CD8-positive, alpha-beta memory T cell (primary cell): ENCODE measurements at places on chromosomes 11 and 22. TPM values are rescaled to one million over a fixed set of nuclear protein-coding genes. Genes with fewer than 3 reads are reported as not detected.
A peak's percentile ranks its signal among the peaks of the same experiment; 100 is the strongest.

DNA sequence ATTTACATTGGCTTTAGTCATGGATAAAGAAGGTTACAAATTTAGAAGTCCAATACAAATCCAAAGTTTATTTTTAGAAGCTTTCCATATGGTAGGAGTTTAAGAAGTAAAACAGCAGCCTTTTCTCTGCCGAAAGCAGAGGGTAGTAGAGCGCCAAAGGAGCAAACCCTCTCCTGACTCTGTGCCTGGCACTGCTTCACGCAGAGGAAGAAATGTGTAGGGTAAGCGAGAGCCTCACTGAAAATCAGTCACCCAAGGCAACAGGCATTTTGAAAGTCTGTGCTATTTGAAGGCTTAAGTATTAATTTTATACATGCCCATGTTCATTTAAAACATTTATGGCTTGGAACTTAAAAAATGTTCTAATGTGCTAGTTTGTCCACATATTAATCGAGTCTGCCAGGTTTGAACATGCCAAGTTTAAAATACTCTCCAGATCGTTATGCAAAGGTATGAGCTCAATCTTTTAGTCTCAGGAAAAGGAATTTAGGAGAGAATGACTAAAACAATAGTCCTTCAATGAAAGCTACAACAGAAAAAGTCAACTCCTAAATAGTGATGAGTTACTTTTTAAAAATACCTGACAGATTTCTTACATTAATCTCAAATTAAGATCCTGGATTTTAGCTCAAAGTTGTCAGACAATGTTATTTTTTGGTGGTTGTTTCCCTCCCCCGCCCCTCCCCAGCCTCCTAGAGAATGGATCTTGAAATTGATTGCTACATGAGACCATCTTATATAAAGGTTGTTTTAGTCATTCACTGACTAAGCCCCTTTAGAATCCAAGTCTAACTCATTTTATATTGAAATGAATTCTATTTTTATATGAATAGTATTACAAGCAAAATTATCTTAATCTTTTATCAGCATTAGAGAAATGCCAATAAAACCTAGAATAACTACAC is 38.7 kb downstream of the MRTFA start:
- no peaks in the 10 kb centered on the region for H3K4me1 ChIP-seq
- no peaks in the 10 kb centered on the region for H3K36me3 ChIP-seq
- no peak for DNase-seq
- no peak overlapping the region for H3K27ac ChIP-seq
- no peak overlapping the region for H3K4me3 ChIP-seq
- H3K27me3 ChIP-seq, result no peaks in the 10 kb centered on the region

DNA sequence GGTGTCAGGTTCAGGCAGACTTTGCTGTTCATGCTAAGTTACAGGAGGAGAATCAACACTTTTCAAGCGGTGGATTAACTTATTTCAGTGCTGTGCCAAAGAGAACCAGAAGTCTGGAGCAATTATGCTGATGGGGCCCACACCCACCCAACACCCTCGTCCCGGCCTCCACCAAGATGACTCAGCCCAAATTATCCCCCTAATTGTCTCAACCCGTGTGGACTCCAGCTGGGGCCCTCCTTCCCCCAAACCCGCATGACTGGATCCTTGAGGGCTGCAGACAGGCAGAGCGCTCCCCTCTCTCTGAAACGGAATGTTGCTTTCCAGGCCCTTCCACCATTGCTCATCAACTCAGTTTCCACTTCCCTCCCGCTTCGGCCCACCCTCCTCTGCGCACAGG is 34.6 kb upstream of the MN1 start:
- no peaks in the 10 kb centered on the region for H3K36me3 ChIP-seq
- no peaks in the 10 kb centered on the region for H3K4me1 ChIP-seq
- DNase-seq, result no peak
- H3K4me3 ChIP-seq, result no peak overlapping the region
- no peaks in the 10 kb centered on the region for H3K27me3 ChIP-seq

DNA sequence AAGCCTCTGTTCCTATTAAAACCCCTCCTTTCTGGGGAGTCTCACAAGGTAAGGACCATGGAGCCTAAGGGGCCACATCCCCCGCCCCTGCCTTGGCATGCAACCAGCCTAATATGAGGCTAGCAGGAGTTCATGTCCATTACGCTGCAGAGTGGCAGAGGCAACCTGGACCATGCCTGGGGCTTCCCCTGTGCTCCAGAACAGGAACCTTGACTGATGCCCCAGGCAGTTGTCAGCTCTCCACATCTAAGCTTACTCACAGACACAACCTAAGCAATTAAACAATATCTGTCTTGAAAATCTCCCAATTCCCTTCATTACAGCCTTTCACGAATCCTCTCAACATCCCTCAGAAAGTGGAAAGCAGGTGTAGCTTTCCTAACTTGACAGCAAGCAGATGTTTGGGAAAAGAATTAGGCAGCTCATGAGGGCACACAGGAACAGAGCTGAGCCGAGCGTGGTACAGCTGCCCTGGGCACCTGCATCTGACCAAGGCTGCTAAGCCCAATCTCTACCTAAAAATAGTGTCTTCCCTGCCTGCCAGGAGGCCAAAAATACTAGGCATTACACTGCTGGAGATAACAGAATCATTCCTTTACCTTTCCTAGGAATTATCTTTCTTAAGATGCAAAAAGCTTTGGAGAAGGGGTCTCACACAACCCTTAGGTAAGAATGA is 20.8 kb downstream of the C11orf71 start:
- H3K27ac ChIP-seq, result no peak overlapping the region
- H3K36me3 ChIP-seq, result no peaks in the 10 kb centered on the region
- H3K4me3 ChIP-seq, result no peak overlapping the region
- H3K27me3 ChIP-seq, result no peaks in the 10 kb centered on the region
- DNase-seq, result no peak

DNA sequence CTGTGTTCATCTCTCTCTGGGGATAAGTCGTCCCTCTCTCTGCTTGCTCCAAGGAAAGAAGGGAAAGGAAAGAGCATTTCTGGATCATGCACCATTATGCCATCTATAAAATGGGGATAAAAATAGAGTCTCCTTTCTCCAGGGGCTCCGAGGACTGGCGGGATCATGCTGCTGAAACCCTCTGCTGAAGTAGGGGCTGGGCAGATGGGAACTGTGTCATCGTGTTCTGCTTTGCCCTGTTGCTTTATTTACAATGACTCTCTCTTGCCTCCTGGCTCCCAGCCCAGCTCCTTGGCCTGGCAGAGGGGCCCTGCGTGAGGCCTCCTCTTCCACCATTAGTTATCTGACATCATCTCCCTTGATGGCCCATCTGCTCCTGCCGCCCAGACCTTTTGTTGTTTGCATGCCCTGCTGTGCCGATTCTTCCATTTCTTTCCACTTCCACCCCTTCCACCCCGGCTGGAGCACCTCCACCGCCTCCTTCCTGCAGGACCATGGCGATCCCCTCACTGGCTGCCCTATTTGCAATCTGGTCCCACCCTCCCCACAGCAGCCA is 200.9 kb downstream of the MYO18B start:
- no peak overlapping the region for H3K27ac ChIP-seq
- no peak overlapping the region for H3K4me3 ChIP-seq
- no peaks in the 10 kb centered on the region for H3K4me1 ChIP-seq
- H3K36me3 ChIP-seq, result no peaks in the 10 kb centered on the region
- H3K27me3 ChIP-seq, result no peaks in the 10 kb centered on the region

- H3K27me3 ChIP-seq, result no peaks in the 10 kb centered on the region
- peaks cover 36% of the 10 kb centered on the region for H3K4me1 ChIP-seq
- H3K4me3 ChIP-seq, result peak overlapping the region; percentile 7
- no peaks in the 10 kb centered on the region for H3K36me3 ChIP-seq
- H3K27ac ChIP-seq, result peak overlapping the region; percentile 43
- peak; percentile 76 for DNase-seq
Measured at GRCh38 chr22:48098243-48098920, 1335.9 kb downstream of the TBC1D22A start.

DNA sequence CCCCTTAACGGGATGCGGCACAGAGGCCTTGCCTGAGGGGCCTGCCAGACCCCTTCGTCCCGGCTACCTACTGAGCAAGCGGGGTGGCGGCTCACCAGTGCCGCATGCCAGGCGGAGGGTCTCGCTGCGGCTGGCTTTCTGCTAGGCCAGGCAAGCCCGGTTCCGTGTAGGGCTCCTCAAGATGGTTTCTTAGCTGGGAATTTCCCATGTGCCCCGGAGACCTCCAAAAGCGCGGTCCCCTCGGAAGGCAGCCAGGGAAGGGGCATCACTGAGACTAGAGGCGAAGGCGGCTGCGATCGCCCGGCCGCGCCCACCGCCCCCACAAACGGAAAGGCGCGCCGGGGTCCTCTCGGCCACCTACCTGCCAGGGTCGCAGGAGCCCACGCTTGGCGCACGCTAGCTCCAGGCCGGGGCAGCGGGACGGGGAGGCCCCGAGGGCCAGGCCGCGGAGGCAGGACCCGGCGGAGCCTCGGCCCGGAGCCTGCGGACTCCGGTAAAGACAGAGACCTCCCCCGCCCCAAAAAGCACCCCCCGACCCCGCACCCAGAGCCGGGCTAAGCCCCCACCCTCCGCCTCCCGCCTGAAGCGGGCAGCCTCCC is 23.8 kb downstream of the MICAL3 start:
- H3K27ac ChIP-seq, result peak overlapping the region; percentile 91
- H3K4me3 ChIP-seq, result peak overlapping the region; percentile 92
- peaks cover 29% of the 10 kb centered on the region for H3K4me1 ChIP-seq
- no peaks in the 10 kb centered on the region for H3K27me3 ChIP-seq
- no peaks in the 10 kb centered on the region for H3K36me3 ChIP-seq

DNA sequence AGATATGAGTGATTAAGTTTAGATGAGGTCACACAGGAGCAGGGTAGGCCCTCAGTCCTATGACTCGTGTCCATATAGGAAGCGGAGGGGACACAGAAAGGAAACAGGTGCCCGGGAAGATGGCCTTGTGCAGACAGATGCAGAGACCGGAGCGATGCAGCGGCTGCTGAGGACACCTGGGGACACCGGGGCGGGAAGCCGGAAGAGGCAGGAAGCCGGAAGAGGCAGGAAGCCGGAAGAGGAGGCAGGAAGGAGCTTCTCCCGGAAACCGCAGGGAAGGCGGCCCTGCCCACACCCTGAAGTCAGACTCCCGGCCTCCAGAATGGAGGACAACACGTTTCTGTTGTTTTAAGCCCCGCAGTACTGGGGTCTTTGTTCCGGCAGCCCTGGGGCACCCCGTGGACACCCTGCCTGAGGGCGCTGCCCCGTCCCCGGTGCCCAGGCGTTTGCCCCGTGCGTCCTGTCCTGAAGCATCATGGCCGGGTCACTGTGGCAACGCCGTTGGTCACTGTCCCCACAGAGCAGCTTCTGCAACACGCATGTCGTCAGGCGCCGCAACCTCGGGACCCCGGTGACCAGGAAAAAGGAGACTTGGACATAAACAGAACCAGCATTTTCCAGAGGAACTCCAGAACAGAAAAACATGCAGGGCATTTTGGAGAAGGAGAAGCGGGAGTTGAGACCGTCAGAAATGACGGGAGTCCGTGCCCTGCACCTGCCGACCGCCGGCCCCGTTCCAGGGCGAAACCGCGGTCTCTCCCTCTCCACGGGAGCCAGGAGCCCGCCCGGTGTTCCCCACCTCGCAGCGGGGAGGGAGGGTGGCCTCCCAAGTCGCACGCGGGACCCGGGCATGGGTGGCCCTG is 103.4 kb downstream of the BRD1 start:
- no peaks in the 10 kb centered on the region for H3K36me3 ChIP-seq
- peak; percentile 13 for DNase-seq
- H3K27ac ChIP-seq, result no peak overlapping the region
- H3K4me1 ChIP-seq, result peaks cover 7% of the 10 kb centered on the region
- H3K4me3 ChIP-seq, result peak overlapping the region; percentile 68
- peaks cover 14% of the 10 kb centered on the region for H3K27me3 ChIP-seq

DNA sequence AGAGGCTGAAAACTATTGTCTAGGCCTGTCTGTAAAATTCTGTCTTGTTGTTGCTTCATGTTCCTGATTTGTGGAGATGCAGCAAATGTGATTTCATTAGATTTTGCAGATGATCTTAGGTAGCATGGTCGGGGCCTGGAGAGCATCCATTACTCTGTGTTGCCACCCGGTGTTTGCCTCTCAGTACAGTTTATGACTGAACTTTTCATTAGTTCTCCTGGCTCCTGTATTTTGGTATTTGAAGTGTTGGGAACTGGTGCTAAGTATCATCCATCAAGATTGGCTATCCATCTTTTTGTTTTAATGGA is 7.7 kb downstream of the YWHAH start:
- H3K4me3 ChIP-seq, result no peak overlapping the region
- DNase-seq, result no peak
- H3K36me3 ChIP-seq, result peaks cover 9% of the 10 kb centered on the region
- no peaks in the 10 kb centered on the region for H3K27me3 ChIP-seq

- no peak overlapping the region for H3K27ac ChIP-seq
- H3K36me3 ChIP-seq, result peaks cover 9% of the 10 kb centered on the region
- DNase-seq, result no peak
- H3K27me3 ChIP-seq, result no peaks in the 10 kb centered on the region
Measured at GRCh38 chr22:24414984-24415945, 12.1 kb upstream of the ADORA2A start.

- H3K36me3 ChIP-seq, result no peaks in the 10 kb centered on the region
- no peak overlapping the region for H3K4me3 ChIP-seq
- no peaks in the 10 kb centered on the region for H3K27me3 ChIP-seq
- no peak overlapping the region for H3K27ac ChIP-seq
- DNase-seq, result no peak
Measured at GRCh38 chr11:15829312-15829711, 527.0 kb downstream of the SOX6 start.

DNA sequence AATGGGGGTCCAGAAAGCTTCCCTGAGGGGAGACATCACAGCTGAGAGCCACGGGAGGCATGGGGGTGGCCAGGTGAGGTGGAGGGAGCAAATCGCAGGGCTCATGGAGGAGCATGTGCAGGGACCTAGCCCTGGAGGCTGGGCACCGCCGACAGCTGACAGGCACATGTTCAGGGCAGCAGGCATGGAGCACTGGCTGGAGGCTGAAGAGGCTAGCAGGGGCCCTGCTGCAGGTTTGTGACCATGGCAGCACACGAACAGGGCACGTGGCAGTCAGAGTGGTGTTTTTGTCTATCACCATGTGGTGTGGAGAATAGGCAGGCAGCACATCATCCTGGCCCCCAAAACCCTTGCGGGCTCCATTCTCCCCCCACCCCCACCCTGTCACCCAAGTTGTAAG is 10.1 kb upstream of the CDC42EP2 start:
- H3K4me1 ChIP-seq, result no peaks in the 10 kb centered on the region
- H3K27me3 ChIP-seq, result no peaks in the 10 kb centered on the region

DNA sequence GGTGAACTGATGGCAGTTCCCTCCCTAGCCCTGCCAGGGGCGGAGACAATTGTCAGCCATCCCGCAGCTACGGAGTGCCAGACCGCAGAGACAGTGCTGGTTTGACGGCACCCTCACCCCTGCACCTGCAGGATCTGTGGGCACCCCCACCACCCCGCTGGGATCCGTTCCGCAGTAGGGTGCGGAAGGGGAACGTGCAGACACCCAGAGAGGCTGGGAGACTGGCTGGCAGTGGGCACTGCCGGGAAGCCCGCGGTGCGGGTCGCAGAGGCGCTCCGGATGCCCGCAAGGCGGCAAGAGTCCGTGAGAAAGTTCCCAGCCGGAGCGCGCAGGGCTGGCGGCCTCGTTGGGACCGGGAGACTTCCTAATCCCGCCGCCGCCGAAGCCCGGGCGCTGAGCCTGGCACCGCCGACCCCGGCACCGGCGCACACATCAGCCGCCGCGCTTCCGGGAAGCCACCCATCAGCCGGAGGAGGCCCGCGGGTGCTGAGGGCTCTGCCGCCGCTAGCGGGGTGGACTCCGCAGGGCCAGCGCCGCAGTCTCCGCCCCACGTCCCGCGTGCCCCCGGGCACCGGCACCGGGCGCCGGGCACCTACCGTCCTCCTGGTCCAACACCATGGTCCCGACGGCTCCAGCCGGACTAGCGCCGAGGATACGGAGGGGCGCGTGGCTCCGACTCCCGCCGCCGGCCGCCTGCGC is 4.3 kb upstream of the LMO1 start:
- no peak for DNase-seq
- H3K36me3 ChIP-seq, result no peaks in the 10 kb centered on the region
- no peak overlapping the region for H3K4me3 ChIP-seq
- no peak overlapping the region for H3K27ac ChIP-seq

RIBC2 gene
- 9.6 TPM for total RNA-seq

SMIM35 gene
- total RNA-seq, result 0.63 TPM

OR5M10 gene
- not detected for total RNA-seq

SLN gene
- not detected for total RNA-seq

APOBEC3G gene
- 158 TPM for total RNA-seq

TYR gene
- total RNA-seq, result not detected
